ENCODE measurements at places on chromosomes 3 and 15.
A peak's percentile ranks its signal among the peaks of the same experiment; 100 is the strongest.

- H3K4me1 ChIP-seq = no peaks in the 10 kb centered on the region
- no peak overlapping the region for H3K4me3 ChIP-seq
- H3K36me3 ChIP-seq = no peaks in the 10 kb centered on the region
- H3K27ac ChIP-seq = peak overlapping the region; percentile 33
- H3K27me3 ChIP-seq = no peaks in the 10 kb centered on the region
These were observed 166.5 kb upstream of the THRB start for GRCh38 chr3:24661175-24661584.

DNA sequence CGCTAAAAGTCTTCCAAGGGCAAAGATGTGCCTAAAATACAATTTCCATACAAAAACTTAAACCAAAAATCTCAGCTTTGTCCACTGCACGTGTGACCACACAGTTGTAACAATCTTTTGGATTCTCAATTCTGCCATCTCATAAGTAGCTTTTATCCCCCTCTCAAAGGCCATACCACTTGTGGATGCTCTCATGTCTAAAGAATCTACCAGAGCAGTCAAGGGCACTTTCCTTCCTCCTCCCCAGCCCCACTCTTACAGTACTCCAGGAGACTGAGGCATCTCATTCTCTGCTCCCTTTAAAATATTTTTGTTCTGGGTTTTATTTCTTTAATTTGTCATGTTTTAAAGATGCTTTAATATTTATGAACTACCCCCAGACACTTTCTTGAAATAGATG is 102.3 kb upstream of the PFN2 start:
- no peak overlapping the region for H3K4me3 ChIP-seq
- no peaks in the 10 kb centered on the region for H3K36me3 ChIP-seq
- no peaks in the 10 kb centered on the region for H3K27me3 ChIP-seq
- H3K4me1 ChIP-seq = no peaks in the 10 kb centered on the region
- no peak overlapping the region for H3K27ac ChIP-seq
- no peak for DNase-seq

- no peak overlapping the region for H3K27ac ChIP-seq
- peaks cover 41% of the 10 kb centered on the region for H3K36me3 ChIP-seq
- DNase-seq = no peak
- peaks cover 12% of the 10 kb centered on the region for H3K4me1 ChIP-seq
- no peaks in the 10 kb centered on the region for H3K27me3 ChIP-seq
These were observed 21.7 kb downstream of the ETFA start for GRCh38 chr15:76289582-76289981.

DNA sequence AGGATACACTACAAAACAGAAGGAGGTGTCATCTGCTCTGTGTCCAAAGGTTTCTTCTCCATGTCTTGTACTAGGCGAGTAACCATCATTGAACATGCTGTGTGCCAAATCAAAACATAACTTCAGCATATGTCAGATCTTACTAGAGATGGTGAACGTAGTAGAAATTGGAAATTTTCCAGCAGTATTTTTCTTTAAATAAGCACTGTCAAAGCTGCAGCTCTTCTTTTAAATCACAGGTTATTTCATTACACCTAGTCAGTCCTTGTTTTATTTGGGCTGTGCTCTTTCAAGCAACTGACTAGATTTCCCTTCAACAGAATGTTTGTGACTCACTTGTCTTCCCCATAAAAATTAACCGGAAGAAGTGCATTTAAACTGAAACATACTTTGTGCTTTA is 46.5 kb downstream of the MSL2 start:
- peaks cover 8% of the 10 kb centered on the region for H3K36me3 ChIP-seq
- H3K27me3 ChIP-seq = no peaks in the 10 kb centered on the region
- no peak overlapping the region for H3K27ac ChIP-seq
- H3K4me1 ChIP-seq = no peaks in the 10 kb centered on the region
- H3K4me3 ChIP-seq = no peak overlapping the region

DNA sequence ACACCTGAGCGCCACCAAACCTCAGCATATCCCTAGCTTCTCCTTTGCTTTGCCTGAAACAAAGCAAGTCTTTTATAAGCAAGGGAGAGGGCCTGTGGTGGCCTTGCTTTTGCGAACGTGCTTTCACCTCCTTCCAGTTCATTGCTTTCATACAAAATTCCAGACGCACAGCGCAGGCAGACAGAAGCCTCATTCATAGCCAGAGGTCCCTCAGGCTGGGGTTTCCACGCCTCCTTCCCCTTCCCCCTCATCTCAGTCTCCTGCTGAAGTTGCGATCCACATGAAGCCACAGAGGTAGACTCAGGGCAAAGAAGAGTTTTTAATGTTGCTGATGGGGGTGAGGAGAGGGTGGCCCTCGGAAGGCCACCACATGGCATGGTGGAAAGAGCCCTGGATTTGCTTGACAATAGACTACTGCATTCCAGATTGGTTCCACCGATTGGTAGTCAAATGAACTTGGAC is 59.4 kb upstream of the FLNB start:
- no peak for DNase-seq
- H3K27ac ChIP-seq = peak overlapping the region; percentile 42
- H3K4me3 ChIP-seq = no peak overlapping the region
- H3K4me1 ChIP-seq = peaks cover 6% of the 10 kb centered on the region

DNA sequence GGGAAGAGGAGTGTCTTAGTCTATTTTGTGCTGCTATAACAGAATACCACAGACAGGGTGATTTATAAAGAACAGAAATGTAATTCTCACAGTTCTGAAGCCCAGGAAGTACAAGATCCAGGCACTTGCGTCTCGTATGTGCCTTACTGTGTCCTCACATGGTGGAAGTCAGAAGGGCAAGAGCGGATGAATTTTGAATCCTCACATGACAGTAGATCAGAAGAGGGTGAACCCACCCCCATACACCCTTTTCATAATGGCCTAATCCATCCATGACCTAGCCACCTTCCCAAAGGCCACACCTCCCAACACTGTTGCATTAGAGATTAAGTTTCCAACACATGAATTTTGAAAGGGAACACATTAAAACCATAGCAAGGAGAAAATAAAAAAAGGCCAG is 18.7 kb upstream of the ANXA2 start:
- DNase-seq = no peak
- no peaks in the 10 kb centered on the region for H3K27me3 ChIP-seq
- no peak overlapping the region for H3K27ac ChIP-seq
- H3K36me3 ChIP-seq = no peaks in the 10 kb centered on the region

- H3K4me3 ChIP-seq = no peak overlapping the region
- no peak overlapping the region for H3K27ac ChIP-seq
- peak; percentile 46 for DNase-seq
- no peaks in the 10 kb centered on the region for H3K4me1 ChIP-seq
- H3K36me3 ChIP-seq = peaks cover 5% of the 10 kb centered on the region
These were observed 37.6 kb upstream of the SFMBT1 start for GRCh38 chr3:53083521-53083920.

DNA sequence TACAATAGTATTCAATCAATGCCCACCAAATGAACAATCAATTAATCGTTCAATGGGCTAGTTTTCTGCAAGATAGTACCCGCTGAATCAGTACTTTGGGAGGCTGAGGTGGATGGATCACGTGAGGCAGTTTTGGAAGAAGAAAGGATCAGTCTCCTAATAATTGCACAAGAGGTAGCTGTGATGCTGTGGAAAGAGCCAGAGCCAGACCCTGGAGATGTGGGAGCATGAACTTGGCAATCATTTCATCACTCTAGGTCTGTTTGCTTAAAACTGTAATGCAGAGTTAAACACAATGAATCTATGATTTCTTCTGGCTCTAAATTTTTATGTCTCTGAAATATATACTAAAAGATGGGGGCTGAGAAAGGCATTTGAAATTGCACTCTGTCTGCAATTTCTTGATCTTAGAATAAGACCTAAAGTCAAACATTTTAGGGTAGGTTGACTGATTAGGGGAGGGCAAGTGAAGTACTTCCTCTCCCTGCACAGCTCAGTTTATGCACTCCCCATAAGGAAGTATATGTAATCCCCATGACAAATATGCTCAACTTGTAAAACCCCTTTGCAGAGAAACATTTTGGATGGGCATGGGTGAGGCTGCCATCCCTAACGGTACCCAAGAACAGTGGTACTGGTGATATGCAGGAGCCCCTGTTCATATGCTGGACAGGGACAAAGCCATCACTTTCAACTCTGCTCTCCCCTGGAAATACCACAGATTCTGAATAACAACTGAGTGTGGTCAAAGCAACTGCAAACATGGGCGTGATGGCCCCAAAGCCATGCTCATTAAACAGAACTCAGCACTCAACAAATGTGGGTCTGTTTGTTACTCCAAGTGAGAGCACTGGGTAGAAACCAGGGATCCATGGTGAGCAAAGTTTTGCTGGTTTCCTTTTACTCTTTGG is 28.6 kb upstream of the SPATA12 start:
- H3K27me3 ChIP-seq = no peaks in the 10 kb centered on the region
- no peak overlapping the region for H3K27ac ChIP-seq
- no peak for DNase-seq
- no peaks in the 10 kb centered on the region for H3K36me3 ChIP-seq

DNA sequence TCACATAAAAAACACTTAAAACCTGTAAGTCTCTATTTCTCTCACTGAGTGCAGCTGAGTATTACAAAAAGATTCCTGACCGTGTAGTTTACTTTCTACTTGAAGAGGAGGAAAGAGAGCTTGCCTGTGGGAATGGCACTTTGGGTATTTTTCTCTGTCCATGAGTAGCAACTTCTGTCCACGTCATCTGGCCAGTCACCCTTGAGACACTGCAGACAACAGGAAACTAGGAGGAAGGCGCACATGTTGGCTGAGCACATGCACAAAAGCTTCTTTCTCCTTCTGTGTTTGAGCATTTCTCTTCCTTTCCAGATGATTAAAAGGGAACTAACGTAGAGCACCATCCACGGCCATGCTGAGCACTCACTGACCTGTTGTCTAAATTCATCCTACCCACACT is 19.7 kb downstream of the STARD5 start:
- no peaks in the 10 kb centered on the region for H3K27me3 ChIP-seq
- H3K4me1 ChIP-seq = no peaks in the 10 kb centered on the region
- H3K27ac ChIP-seq = peak overlapping the region; percentile 12
- no peak for DNase-seq

- no peaks in the 10 kb centered on the region for H3K27me3 ChIP-seq
- no peak for DNase-seq
- H3K27ac ChIP-seq = no peak overlapping the region
- H3K4me1 ChIP-seq = peaks cover 3% of the 10 kb centered on the region
- no peaks in the 10 kb centered on the region for H3K36me3 ChIP-seq
These were observed 97.3 kb downstream of the AKAP13 start for GRCh38 chr15:85477730-85478129.

All from ascending aorta (tissue), 2 donors.